ENCODE measurements at places on chromosomes 7 and 10. TPM values are rescaled to one million over a fixed set of nuclear protein-coding genes. Genes with fewer than 3 reads are reported as not detected.

Gene WNT2
- total RNA-seq: not detected

Gene TRIL
- not detected for total RNA-seq

Gene GIMAP7
- 134 TPM for total RNA-seq

Gene SPDYE11
- total RNA-seq: not detected

DNA sequence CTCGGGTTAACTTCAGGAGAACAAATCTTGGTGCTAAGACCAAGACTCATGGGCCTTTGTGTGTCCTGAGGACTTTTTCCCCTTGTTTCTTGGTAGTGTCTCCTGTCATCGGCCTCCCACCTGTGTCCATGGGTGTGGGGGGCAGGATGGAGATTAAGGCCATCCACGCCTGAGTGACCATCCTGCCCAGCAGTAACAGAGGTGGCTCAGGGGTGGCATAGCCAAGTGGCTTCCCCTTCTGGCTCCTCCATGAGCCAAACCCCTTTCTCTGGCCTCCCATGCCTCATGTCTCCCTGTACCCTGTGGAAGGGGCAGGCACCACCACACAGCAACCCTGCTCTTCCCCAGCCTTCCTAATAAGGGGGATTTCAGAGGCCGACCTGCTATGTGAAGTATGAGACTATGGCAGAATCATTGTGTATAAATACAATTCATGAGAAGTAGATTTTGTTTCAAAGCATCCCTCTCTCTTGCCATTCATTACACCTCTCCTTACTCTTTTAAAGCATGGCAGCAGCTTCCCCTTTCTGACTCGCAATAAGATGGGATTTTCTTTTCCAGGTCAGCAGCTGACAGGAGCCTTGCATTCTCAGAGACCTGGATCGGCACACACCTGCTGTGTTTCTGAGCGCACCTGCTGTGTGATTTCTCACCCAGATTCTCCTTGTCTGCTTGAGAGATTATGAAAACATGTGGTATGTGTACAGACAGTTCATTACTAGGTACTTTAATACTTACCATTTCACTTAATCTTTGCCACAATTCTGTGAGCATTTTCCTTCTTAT lies 102.5 kb downstream of the XPNPEP1 start:
- no peak for DNase-seq

DNA sequence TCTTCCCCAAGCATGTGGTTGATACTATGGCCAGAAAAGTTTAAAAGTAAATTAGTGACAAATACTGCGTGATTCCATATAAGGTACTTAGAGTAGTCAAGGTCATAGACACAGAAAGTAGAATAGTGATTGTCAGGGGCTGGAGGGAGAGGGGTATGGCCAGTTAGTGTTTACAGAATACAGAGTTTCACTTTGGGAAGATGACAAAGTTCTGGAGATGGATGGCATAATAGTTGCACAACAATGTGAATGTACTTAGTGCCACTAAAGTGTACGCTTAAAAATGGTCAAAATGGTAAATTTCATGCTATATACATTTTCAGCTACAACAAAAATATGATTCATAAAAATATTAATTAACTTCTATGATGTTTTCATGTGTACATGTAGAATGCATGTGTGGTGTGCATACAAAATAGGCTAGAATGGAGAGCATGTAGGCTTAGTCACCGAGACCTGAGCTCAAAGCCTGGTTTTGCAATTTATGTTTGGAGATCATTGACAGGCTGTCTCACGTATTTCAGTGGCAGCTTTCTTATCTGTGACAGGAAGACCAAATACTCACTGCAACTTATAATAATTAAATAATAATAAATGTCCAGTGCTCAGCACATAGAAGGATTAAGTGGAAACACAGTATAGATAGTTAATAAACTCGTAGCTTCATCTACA lies 625.6 kb downstream of the SUGCT start:
- DNase-seq: no peak

DNA sequence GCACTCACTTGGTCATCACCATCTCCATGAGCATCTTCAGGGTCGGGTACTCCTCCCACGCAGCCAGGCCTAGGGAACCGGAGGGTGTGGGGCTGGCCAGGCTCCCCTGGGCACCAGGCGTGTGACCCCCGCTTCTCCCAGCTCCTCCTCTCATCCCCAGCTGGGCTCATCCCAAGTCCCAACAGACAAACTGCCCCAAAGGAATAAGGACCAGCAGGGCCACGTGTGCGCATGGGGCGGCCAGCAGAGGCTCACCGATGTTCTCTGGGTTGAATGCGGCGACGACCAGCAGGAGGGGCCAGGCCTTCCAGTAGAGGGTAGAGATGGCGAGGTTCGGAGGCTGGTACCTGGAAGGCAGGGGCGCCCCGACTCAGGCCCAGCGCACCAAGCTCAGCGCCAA lies 14.9 kb downstream of the INTS1 start:
- DNase-seq: no peak

DNA sequence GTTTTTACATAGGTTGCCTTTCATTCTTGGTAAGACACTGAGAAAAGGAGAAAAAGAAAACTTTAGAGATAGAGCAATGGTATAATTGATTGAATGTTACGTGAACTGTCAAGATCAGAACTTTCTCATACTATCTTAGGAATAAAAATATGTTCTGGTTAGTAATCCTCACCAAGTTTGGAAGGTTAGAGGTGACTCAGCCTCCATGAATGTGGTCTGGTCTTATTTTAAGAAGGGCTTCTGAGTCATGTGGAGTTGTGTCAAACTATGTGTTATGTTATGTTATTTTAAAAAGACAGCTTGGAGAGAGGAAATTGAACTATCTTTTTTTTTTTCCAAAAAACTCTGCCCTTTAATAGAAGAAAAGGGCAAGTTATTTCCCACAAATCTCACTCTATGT lies 458.6 kb upstream of the KLF6 start:
- DNase-seq: no peak

GRCh38 chr10:69259547-69260243 lies 18.6 kb upstream of the HK1 start:
- no peak for DNase-seq

DNA sequence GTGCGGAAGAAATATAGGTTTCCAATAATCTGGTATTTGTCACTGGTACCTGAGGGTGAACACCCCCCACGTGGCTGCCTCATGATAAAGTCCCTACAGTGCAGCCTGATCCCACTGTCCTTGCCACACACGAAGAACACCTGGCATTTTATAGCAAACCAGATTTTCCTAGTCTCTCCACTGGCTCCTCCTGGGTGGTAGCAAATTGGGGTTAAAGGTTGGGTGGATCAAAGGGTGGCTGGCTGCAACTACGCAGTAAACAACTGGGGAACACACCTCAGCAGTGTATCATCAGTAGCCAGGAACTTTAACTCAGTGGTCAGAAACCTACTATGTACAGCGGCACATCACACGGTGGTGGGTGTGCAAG lies 10.3 kb downstream of the SEPHS1 start:
- no peak for DNase-seq

DNA sequence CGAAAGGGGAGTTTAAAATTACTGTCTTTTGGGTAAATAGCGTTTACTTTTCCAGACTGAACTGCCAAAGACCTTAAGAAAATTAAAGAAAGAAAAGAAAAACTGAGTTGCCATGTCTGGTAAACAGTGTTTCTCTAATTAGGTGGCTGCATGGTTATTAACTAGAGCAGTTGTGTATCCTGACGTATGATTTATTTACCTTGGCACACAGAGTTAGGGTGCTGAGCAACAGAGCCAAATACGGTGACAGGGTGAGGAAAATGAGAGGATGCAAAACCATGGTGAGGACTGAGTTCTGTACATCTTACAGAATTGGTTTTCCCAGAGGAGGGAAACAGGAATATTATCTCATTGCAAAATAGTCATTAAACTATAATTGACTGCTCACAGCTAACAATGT lies 546.4 kb upstream of the FZD8 start:
- DNase-seq: no peak

DNA sequence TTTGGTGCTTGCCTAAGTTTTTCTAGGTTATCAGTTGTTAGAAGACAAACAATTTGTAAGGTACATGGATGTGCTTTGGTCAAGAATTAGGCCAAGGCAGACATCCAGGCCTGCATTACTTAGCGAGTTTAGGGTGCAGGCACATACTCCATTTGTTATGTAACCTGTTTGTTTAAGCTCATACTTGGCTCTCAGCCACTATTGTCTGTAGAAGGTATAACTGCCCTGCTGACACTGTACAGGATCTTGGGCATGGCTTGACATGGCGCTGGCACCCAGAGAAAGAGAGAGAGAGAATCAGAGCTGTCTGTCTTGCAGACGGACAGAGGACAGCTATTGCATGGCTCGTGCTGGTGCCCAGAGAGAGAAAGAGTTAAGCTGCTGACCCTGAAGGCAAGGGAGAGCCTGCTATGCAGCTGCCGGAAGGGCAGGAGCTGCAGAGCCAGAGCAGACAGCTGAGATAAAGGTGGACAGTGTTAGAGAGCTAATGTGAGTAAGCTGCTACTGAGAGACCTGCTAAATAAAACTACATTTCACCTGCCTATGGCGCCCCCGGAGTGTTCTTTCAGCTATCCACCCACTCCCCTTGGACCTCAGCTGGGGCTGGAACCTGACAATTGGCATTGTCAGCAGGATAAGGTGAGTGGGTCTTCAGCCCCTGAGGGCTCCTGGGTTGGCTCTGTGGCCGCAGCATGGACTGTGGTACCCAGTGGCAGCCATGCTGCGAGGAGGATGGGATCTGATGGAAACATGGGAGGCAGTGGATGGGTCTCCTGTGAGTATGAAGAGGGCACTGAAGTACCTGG lies 120.9 kb upstream of the TMEM106B start:
- no peak for DNase-seq

- no peak for DNase-seq
These were observed 7.1 kb upstream of the GSTO1 start for GRCh38 chr10:104247513-104248146.

- no peak for DNase-seq
These were observed 679.2 kb downstream of the SDK1 start for GRCh38 chr7:3980300-3980643.

GRCh38 chr10:10490581-10490980 lies 527.1 kb upstream of the CELF2 start:
- DNase-seq: no peak

- DNase-seq: no peak
These were observed 11.6 kb downstream of the CRPPA start for GRCh38 chr7:16409777-16410176.

Data from activated CD8-positive, alpha-beta T cell treated with anti-CD3 and anti-CD28 coated beads, Interleukin-2, amount 10 ng/mL, durations not matched to agents 7 days and 5 days (primary cell).